ENCODE measurements at places on chromosomes 2 and 18.

DNA sequence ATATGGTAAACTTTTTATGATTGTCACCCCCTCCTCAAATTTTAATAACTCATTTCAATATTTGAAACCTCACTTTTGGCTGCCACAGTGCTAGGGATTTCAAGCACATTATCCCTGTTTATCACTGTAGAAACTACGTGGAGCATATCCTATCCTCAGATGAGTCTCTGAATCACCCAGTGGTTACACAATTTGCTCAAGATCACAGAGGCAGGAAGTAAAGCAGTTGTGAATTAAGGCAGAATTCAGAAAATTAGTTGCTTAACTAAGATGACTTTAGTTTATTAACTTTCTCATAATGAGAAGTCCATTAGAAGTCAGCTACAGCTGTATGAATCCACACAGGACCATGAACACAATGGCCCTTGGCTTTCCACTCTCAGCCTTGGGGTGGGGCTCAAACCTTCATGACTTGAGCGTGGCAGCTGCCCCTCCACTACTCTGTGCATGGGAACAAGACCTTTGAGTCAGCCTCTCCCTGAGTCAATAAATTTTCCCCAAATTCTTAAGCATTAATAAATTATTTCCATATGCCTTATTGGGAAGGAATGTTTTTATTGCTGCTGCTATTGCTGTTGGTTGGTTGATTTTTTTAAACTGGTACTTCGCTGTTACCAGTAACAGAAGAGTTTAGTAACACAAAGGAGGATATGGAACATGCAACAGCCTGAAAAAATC is 369.0 kb downstream of the CBLN2 start:
- DNase-seq = no peak

DNA sequence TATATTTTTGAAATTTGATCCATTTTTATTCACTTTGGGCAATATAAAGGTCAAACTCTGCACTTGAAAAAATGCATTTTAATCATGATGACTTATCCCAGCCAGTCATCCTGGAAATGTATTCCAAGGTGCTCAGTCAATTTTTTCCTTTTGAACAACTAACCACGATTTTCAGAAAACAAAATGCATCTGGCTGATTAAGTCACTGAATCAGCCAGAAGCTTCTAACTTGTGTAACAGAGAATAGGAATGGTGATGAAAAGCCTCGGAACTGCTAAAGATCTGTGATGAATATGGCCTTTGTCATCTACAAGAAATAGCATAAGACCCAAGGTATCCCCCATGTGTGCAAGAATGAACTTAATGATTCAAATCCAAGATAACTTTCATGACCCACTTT is 572.7 kb downstream of the EPHA4 start:
- DNase-seq = no peak

DNA sequence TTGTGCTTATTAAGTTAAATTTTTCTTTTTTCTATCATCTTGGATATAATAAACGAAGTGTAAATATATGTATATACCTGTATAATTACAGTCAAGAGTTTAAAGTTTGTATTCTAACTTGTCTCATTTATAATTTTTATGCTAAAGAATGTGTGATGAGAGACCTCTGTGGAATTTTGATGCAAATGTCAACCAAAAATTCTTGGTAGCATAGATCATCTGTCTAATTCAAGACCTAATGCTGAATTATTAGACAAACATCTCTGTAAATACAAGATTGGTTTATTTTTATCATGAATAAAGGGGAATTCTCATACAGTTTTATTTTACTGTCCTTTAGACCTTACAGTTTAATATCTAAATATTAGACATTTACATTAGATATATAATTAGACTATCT is 149.2 kb upstream of the VWC2L start:
- no peak for DNase-seq

- DNase-seq = no peak
Measured at GRCh38 chr18:21664069-21664468, 40.5 kb downstream of the ABHD3 start.

DNA sequence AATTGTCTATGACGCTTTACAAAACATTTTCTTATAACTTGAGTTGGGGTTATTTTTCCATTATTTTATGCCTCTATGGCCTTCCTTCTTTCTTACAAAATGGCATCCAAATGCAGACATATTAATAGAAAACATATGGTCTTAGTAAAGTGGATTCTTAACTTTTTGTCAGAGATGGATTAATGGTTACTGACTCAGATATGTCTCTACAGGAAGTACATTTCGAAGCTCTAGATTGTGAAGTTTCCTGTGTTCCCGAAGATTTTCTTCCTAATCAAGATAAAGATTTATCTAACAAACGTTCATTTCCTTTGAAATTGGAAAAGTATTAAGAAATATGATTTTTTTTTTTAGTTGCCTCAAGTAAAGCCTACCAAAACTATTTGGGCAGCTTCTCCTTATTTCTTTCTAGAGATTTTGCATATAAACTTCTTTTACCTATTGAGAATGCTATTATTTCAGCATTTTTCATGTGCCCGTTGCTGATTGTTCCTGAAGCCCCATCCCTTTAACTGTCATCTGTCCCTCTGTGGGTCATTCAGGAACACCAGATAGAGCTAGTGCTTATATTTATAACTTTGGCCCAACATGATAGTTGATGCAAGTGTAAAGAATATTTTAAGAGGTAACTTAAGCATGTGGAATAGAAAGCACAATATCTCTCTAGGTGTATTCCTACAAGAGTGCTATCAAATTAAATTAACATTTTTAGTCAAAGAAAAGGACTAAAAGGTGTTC is 498.0 kb downstream of the CCDC85A start:
- DNase-seq = no peak

- no peak for DNase-seq
Measured at GRCh38 chr2:201366146-201366545, 9.0 kb upstream of the FLACC1 start.

DNA sequence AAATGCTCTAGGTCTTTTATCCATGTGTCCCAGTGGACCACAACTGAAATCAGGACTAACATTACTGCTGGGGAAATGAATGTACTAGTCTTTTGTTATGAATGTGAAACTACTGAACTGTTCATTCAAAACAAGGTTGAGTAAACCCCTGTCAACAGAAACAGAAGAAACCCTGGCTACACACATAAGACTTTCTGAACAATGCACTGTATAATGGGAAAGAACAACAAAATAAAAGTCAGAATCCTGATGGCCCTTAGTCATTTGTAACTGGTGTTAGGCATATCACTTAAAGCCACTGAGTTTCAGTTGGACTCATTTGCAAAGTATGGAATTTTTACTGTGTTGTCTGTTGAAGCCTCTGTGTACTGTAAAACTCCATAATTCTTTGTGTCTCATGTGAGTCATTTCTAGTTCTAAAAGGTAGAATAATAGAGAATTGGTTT is 77.0 kb upstream of the UBXN4 start:
- DNase-seq = no peak

- DNase-seq = no peak
Measured at GRCh38 chr18:58391932-58392323, 237.0 kb downstream of the ALPK2 start.

GRCh38 chr2:16777123-16777870 is 111.7 kb upstream of the CYRIA start:
- DNase-seq = no peak

GRCh38 chr2:195687320-195688086 is 30.5 kb downstream of the SLC39A10 start:
- DNase-seq = no peak

DNA sequence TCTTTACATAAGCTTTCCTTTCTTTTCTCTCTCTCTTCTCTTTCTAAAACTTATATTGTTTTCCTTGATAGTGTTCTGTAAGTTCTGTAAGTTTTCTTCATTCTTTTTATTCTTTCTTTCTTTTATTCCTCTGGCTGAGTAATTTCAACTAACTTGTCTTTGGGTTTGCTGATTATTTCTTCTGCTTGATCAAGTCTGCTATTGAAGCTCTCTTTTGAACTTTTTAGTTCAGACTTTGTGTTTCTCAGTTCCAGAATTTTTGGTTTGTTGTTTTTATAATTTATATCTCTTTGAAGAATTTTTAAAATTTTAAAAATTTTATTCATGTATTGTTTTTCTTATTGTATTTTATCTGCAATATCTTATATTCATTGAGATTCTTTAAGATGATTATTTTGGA is 795.8 kb upstream of the SALL3 start:
- DNase-seq = no peak

GRCh38 chr2:31275976-31276375 is 42.0 kb downstream of the EHD3 start:
- no peak for DNase-seq

GRCh38 chr18:63817441-63818051 is 42.3 kb downstream of the SERPINB7 start:
- DNase-seq = no peak

GRCh38 chr2:202932425-202933138 is 20.5 kb downstream of the CARF start:
- no peak for DNase-seq

GRCh38 chr18:21593540-21594257 is 6.8 kb downstream of the ESCO1 start:
- no peak for DNase-seq

GRCh38 chr2:231535961-231536360 is 5.7 kb upstream of the NMUR1 start:
- no peak for DNase-seq

DNA sequence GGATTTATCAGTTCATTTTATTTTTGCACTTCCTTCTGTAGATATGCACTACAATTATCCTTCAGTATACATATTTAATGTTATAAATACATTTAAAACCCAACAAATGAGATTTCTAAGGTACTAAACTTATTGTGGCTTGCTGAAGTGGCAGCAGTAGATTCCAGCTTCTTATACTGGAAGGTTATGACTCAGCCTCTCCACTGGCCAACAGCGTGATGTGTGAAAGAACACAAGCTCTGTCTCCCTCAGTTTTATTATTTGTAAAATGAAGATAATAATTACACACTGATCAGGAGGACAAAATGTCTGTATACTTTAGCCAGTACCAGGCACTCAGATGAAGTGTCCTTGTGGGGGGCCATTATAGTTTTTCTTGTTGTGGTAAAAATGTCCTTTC is 1147.1 kb downstream of the CNTNAP5 start:
- no peak for DNase-seq

DNA sequence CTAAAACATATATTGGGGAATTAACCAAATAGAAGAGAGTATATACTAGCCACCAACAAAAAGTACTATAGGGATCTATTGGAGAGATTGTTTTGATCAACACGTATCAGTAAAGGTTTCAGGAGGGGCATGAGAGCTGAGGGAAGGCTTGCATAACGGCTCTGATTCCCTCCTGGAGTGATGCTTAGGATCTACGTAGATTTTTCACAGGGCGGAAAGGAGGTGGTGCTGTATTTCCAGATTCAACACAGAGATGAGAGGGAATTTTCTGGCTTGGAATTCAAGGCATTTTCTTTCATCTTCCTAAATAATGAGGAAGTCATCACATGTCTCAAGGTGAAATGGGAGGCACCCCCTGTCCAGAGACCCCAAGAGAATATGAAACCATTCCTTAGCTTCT is 443.8 kb downstream of the CMPK2 start:
- no peak for DNase-seq

Measured in stimulated activated CD4-positive, alpha-beta T cell treated with anti-CD3 and anti-CD28 coated beads, Interleukin-1b, Interleukin-23, amount 100 ng/mL, for 24 hours (primary cell).